ENCODE measurements at places on chromosomes 12 and 14.

GRCh38 chr14:41360126-41360525, 246.6 kb upstream of the LRFN5 start:
- DNase-seq = no peak

GRCh38 chr14:96380735-96381134, 11.2 kb upstream of the AK7 start:
- DNase-seq = no peak

GRCh38 chr14:106564058-106564643, 1037.8 kb downstream of the TMEM121 start:
- no peak for DNase-seq

DNA sequence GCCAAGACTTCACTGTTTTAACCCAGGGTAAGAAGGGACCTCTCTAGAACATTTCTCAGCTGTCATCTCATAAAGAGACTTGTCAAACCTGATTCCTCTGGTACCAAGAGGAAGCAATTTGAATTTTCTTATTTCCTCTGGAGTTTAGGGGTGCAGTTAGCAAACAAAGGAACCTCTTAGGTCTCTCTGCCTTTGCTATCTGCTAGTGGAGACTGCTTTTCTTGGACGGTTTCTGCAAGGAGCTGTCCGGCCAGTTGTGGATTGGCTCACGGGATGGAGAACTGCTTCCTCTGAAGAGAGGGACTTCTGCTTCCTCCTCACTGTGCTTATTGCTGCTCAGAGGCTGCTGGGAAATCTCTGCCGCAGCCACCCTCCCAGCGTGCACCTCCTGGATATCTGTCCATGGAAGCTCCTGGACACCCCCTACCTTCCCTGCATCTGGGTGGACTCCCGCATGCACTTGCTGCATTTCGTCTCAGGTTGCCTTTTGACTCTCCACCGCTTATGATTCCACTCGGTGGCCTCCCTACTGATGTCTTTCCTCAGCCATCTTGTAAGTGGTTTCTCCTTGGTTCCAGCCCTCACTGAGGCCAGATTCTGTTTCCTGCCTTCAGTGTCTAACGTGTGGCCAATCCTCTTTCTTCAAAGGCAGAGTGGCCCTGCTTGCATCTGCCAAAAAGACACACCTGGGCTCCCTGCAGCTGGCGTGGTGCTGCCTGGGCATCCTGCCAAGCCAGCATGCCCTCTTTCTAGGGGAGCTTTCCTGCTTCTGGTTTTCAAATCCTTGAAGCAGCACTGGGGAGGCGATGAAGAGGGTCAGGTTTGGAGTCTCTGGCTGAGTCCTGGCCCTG, 187.3 kb downstream of the CHST11 start:
- DNase-seq = no peak

DNA sequence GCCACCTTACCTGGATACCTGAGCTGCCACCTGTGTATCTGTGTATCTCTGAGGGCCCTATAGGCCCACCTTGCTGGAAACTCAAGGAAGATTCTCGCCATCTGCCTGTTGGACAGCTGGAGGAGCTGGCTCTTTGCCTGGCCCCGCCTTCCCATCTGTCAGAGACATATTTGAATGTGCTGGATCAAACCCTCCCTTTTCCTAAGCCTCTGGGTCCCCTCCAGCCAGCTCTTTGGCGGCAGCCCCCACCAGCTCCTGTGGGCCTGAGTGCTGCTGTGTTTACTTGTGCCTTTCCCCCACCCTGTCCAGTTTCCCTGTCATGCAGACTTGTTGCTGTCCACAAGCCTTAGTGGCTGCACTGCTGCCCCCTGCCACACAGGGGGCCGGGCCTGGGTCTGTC, 55.9 kb upstream of the SRSF5 start:
- DNase-seq = no peak

DNA sequence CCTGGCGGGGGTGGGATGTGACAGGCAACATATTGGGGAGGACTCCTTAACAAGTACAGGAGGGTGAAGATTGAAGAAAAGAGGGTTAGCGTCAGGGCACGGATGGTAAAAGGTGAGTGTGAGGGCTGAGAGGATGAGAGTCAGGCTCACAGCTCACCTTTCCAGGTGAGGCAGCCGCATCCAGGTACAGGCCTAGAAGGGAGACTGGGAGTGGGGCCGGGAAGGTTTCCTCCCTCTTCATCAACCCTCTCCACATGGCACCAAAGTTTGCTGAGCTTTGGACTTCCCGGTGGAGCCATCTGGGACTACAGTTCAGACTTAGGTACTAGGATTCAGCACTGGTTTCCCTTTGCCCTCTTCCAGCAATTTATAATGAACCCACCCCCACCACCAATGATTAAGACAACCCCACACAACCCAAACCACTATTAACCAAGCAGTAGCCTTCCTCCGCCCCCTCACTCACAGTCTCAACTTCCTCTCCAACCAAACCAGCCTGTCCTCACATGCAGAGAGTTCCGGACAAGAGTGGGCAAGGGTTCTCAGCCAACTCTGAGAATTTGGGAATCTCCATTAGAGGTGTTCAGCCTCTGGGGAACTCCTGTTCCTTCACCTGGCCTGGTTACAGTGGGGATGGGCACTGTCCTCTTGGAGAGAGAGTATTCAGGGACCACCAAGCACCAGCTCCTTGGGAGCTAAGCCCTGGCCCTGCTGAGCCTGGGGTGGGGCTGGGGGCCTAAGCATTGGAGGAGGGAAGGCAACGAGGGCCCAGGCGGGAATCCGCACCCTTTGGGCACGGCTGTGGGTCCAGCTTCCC, 2.4 kb upstream of the HOXC4 start:
- DNase-seq = peak; percentile 80

DNA sequence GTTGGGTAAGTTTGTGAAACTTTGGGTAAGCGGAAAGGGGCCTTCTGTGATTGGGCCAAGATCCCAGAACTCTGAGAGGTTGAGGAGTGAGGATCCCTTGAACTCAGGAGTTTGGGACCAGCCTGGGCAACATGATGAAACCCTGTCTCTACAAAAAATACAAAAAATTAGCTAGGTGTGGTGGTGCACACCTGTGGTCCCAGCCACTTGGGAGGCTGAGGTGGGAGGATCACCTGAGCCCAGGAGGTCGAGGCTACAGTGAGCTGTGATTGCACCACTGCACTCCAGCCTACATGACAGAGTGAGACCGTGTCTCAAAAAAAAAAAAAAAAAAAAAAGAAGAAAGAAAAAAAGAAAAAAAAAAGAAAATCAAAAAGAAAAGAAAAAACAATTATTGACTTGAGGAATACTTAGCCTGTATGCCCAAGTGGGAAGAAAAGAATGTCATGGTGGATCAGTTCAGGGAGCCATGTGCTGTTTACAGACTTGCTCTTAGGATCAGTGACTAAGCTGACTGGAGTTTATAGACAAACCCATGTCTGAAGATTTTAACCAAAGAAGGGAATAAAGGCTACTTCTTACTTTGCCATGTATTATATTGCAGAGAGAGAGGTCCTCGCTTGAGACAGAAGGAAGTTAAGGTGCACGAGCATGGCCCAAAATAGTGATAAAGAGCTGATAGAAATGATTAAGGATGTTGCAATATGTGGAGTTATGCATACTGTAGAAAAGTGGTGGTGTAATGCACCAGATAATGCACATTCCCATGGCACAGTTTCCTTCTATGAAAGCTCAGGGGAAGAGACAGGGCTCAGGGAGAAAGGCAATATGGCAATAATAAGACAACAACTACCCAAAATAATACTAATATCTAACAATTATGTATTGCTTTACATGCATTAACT, 881 bp downstream of the HSD17B6 start:
- no peak for DNase-seq

DNA sequence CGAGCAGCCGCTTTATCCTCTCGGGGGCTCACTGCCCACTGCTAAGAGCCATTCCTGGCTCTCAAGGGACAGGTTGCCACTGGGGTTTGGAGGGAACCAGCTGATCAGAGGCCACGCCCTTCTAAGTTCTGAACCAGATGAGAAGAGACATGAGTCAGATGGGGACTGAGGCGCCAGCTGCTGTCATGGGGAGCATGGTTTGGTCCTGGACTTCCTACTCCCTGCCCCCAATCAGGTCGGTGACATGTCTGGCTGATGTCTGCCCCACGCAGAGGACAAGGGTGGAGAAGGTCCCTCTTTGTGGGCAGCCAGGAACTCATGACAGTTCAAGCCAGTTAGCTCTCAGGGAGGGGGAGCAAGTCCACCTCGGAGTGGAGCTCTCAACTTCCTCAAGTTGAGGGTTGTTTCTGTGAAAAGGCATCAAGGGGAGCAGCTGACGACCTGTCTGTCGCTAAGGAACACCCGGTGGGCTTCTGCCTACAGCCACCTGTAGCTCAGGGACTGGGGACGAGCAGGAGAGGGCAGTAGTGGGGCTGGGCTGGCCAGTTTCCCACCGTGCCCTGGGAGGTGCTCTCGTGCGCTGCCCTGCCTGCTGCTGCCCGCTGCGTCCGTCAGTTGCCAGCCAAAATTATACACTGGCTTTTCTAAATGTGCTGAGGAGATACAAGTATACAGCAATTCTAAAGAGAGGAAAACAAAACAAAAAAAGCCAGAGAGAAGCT, 20.5 kb downstream of the PSMC1 start:
- DNase-seq = no peak

- no peak for DNase-seq
Measured at GRCh38 chr12:18808221-18808620, 70.3 kb downstream of the CAPZA3 start.

- DNase-seq = no peak
Measured at GRCh38 chr12:3137268-3137781, 60.1 kb downstream of the TSPAN9 start.

DNA sequence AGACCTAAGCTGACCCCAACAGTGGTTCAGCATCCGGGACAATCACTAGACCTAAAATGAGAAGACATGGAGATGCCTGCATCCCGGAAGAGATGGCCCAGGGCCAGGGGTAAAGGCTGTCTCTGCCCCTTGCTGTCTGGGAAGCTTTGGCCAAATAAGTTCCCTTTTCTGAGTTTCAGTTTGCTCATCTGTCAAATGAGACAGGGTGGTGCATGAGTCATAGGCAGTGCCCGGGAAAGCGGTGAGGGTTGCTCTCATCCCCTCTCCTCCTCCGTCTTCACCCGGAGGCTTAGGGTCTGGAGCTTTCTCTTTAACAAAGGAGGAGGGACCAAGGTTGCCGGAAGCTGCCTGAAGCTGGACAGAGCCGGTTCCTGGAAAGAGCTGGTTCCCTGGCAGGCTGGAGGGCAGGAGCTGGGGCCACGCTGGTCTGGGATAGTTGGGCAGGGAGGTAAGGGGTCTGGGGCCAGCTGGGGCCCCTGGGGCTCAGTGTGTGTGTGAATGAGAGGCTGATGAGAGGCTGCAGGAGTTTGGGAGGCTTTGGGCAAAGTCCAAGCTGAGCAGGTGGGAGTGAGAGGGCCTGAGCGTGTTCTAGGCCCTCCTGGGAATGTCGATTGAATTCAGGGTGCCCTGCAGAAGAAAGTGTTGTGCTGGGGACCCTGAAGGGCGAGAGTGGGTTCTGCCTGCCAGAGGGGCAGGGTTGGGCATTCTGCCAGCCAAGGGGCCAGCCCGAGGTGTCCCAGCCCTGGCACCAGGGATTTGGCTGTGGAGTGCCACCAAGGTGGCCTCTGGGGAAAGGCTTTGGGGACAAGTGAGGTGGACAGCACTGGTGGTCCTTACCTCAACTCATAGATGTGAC, at the start of gene SDSL:
Gene SDSL (plus strand): TSS at position 351 of the 856 bp plus-strand sequence. CDS start 5,603 bp downstream, outside the sequence.
- peak; percentile 91 for DNase-seq

Data from mammary epithelial cell (primary cell).